Temporal lobe (tissue), 4 donors: ENCODE measurements at places on chromosomes 2 and 18. TPM values are rescaled to one million over a fixed set of nuclear protein-coding genes. Genes with fewer than 3 reads are reported as not detected.

Gene RAX
- total RNA-seq, result not detected

Gene TSPYL6
- total RNA-seq, result under 0.01 TPM

Gene SYT4
- 535 TPM for total RNA-seq

Gene KIAA2012
- total RNA-seq, result 0.98 TPM

Gene PPIL3
- total RNA-seq, result 33.2 TPM

Gene HOXD1
- not detected for total RNA-seq

Gene CCDC142
- total RNA-seq, result 19.2 TPM

Gene PFN4
- 0.98 TPM for total RNA-seq

Gene UGT1A5
- total RNA-seq, result not detected

Gene NGEF
- 33.4 TPM for total RNA-seq

Gene ASTL
- total RNA-seq, result not detected

Gene UGT1A8
- not detected for total RNA-seq

Gene ZNF892
- 31.0 TPM for total RNA-seq

Gene NFE2L2
- 14.0 TPM for total RNA-seq

Gene DNER
- total RNA-seq, result 75.7 TPM

Gene PCARE
- total RNA-seq, result under 0.01 TPM

Gene GLI2
- 2.7 TPM for total RNA-seq

Gene LHCGR
- total RNA-seq, result 0.74 TPM

Gene MOGAT1
- not detected for total RNA-seq

Gene FAM237A
- not detected for total RNA-seq

Gene ELOA2
- total RNA-seq, result not detected

Gene CAVIN2
- total RNA-seq, result 6.9 TPM

Gene ARHGAP25
- 2.0 TPM for total RNA-seq

Gene REG1A
- not detected for total RNA-seq

Gene SERPINB10
- total RNA-seq, result not detected

Gene RAPGEF4
- total RNA-seq, result 13.5 TPM

Gene ZC3H15
- 73.3 TPM for total RNA-seq

Gene OTOS
- not detected for total RNA-seq

Gene GKN2
- 0.25 TPM for total RNA-seq

Gene TDRD15
- total RNA-seq, result not detected

Gene VIL1
- not detected for total RNA-seq

Gene ANKRD44
- total RNA-seq, result 74.3 TPM

Gene INHBB
- 4.9 TPM for total RNA-seq

Gene CRYGC
- total RNA-seq, result not detected

Gene SLC40A1
- total RNA-seq, result 18.4 TPM

Gene ST3GAL5
- 26.6 TPM for total RNA-seq

Gene TMEM37
- not detected for total RNA-seq

Gene MTA3
- total RNA-seq, result 26.3 TPM

Gene TCF23
- not detected for total RNA-seq

Gene IL37
- not detected for total RNA-seq

Gene TMEM17
- 4.4 TPM for total RNA-seq

Gene CDCA7
- total RNA-seq, result 14.3 TPM

Gene DUSP11
- 21.9 TPM for total RNA-seq
